ENCODE measurements at places on chromosomes 16 and 17.

DNA sequence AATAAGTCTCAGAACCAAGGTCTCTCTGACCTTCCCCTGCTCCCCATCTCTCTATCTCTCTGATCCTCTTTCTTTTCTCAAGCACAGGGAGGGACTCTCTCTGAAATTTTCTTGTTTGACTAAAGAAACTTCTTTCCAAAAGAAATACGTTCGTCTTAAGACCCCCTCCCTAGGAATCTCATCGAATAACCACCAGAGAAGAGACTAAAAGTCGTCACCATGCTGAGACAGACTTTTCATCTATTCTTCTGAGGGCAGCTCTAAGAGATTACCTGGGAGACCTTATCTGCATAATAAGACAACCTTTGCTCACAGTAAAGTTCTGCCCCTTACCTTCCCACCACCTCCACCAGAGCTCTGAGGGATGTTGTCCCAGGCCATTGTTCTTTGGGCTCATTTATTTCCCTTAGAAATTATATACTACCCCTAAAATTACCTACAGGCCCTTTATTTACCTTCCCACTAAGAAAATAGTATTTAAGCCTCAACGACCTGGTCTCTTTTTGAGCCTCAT is 133.7 kb upstream of the EEF2KMT start:
- no peak for DNase-seq

DNA sequence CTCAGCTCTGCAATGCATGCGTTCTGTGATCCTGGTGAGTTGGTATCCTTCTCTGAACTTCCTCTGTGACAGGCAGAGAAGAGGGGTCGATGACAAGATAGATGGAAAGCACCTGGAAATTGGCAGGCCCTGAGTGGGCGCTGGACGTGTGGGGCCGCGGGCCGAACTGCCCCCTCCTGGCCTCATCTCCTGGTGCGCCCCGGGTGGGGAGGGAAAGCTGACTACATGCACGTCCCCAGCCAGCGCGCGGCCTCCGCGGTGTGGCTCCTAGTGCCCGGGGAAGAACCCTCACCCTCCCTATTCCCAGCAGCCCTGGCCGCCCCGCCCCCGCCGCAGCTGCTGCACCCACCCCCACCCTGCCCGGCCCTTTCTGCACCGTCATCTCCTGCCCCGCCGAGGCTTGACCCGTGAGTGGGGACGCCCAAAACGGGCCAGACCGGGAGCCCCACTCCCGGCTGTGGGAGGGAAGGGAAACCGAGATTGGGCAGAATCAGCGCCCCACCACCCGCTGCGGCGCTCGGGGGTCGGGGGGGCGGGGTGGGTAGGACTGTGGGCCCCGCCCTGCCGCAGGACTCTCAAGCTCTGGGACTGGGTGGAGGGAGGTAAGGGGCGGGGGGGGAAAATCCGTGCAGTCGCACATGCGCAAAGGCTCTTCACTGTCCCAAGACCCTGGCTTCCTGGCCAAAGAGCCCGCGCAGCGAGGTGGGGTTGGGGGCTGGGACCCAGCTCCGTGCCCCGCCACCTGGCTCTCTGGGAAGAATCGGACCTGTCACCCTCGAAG is at the start of gene NOL3:
TSS of gene NOL3 (plus strand) at position 371 of the 781 bp plus-strand sequence.
- DNase-seq: no peak

DNA sequence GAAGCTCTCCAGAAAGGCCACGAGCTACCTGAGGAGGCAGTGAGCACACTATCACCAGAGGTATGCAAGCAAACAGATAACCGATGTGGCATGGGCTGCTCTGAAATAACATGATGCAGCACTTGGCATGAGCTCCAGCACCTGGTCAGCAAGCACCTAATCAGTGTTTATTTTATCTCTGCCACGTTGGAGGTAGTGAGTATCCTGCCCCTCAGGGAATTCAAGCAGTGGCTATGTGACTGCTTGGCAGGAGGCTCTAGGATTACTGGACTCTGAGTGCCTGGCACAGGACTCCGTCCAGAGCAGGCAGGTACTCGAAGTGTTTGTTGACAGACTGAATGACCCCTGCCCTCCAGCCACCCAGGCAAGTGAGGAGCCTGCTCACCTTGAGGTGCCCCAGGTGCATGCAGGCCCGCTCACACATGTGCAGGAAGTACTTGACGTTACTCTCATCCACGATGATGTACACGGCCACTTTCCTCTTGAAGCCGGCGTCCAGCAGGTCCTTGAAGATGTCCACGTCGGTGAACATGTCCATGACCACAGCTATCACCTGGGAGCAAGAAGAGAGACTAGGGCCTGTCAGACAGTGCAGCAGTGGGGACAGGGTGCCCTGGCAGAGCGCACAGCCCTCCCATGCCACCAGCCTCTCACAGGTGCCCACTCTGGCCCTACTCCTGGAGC is 16.6 kb downstream of the FAM83G start:
- DNase-seq: no peak

- DNase-seq: no peak
Measured at GRCh38 chr17:50660042-50660886, 25.6 kb downstream of the ABCC3 start.

- no peak for DNase-seq
Measured at GRCh38 chr16:88118376-88118775, 167.1 kb downstream of the BANP start.

DNA sequence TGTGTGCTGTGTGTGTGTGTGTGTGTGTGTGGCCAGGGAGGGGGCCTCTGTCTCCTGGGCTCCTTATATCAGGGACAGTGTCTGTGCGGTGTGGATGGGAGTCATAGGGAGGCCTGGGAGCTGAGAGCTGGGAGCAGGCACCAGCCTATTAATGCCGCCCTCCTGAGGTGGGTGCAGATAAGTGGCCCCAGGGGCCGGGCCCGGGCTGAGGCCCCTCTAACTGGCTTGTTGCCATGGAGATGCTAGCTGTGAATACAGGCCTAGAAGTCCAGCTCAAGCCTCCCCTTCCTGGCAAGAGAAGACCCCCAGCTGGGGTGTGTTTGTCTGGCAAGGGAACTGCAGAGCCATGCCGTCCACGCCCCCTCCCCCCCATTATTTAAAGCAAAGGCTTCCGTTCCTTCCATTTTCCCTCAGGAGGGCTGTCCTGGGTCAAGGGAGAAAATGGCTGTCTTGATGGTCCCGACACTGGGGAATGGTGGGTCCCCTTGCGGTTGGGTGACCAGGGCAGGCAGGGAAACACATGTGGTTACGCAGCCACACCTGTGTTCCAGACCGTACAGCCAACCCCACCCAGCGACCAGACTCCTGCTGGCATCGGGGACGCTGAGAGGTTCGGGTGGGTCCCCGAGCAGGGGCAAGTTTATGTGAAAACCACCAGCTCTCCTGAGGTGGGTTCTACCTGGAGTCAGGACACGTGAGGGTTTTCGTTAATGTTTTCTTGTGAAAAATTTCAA is 141.1 kb downstream of the MRM1 start:
- no peak for DNase-seq

- DNase-seq: no peak
Measured at GRCh38 chr17:69485901-69486643, 71.6 kb downstream of the MAP2K6 start.

DNA sequence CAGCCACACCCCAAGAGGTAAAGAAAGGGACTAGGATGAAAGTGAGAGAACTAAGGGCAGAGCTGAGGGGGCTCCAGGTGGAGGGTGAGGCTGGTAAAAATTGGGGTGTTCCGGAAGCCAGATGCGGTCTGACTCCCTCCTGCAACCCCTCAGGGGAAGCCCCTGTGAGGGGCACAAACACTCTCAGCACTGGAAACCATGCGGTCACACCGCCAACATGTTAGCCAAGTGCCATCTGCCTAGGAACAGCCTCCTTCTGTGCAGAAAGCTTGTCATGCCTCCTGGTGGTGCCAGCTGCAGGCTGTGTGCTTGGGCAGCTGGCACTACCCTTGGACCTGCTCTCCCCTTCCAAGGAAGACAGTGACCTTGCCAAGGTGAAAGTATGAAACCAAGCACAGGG is 83.5 kb upstream of the RPL38 start:
- no peak for DNase-seq

DNA sequence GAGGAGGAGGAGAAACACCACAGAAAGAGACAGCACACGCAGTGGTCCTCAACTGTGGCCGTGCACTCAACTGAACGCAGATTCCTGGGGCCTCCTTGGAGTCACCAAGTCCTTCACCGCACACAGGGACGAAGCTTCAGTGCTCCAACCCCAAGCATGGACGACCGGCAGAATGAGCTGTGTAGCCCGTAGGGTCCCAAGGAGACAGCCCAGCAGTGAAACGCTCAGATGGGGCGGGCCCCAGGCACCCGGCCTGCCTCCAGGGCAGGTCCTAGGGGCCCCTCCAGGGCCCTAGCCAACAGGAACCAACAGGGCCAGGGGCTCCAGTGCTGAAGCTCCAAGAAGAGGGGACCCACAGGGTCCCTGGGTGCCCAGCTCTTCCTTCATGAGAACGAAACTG is 13.2 kb downstream of the RAB40B start:
- DNase-seq: no peak

- no peak for DNase-seq
Measured at GRCh38 chr16:11585460-11586377, 1.0 kb downstream of the LITAF start.

GRCh38 chr16:47644661-47645060 is 183.5 kb downstream of the PHKB start:
- DNase-seq: no peak

GRCh38 chr16:58433569-58433951 is 41.3 kb downstream of the GINS3 start:
- DNase-seq: no peak

DNA sequence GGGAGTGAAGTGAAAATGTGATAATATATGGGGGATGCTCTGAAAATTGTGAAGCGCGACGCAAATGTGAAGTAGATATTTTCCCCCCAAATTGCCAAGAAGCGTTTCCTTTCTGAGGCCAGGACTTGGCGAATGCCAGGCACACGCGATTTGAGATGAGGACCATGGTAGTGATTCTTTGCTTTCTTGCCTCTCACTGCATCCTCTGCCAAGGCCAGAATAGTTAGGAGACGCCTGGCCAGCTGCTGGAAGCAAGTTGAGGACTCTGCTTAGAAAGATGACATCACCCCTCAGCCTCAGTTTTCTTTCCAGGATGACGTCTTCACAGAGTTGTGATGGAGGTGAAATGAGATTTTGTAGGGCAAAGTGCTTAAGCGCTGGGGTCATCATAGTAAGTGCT is 25.9 kb downstream of the PIPOX start:
- DNase-seq: no peak

DNA sequence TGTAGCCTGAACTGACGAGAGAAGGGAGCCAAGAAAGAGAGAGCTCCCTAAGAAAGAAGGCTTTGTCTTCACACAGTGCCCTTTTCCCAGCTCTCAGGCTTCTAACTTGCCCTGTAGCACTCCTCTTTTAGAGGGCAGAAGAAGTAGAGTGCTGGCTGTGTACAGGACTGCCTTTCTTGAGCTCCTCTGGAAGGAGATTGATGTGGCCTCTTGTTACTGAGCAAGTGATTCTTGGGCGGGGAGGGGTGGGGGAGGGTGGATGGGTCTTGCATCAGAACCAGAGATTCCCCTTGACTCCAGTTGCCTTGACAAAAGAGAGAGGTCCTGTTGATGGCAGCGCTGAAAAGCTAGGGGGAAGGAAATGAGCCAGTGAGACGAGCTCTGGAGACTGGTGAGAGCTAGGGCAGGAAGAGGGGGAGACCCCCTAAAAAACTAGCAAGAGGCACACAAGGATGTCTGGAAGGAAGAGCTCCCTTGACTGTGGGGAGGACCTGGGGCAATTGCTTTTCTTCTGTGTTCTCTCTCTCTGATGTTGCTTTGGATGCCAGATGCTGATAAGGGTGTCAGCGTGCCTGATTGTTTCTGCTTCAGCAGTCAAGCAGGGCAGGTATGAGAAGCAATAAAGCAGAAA is 18.4 kb downstream of the GPR179 start:
- no peak for DNase-seq

DNA sequence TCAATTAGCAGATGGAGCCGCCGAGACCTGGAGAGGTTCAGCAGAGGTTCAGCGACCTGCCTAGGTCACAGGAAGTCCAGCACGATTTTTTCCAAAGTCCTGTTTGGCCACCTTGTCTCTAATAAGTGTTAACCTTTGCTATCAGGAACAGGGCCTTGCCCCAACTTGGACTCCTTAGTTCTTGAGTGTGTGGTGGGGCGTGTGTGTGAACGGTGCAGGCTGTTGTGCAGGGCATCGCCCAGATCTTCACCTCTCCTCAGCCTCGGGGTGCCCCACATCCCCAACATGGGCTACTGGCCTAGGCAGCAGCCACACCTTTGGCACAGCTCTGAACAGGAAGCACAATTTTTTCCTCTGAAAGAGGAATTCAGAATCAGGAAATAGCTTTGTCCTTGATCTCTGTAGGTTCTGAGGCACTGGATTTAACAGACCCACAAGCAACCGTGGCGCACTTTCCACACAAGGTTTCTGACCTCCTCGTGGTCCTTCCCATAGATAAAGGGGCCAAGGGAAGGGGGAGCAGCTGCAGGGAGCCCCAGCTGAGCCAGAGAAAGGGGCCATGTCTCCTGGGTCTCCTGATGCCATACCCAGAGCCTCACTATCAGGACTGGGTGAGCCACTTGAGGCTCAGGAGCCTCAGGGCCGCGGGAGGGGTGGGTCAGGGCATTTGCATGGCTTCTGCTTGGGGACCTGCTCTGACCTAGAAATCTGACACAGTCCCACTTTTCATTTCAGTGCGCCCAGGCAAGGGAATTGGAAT is 10.4 kb downstream of the MPRIP start:
- DNase-seq: no peak

DNA sequence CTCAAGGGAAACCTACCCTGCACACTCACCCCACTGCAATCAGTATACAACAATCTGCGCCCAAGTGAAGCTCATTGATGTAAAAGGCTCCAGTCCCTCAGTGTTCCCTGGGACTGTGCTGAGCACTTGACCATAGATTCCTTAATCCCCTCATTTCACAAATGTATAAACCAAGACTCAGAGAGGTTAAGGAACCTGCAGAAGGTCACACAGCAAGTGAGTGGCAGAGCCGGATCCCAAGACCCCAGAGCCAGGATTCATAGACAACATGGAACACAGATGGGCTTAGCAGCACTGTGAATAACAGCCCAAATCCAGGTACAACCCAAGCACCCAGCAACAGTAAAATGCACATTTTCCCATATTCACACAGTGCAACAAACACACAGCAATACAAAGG is 225.7 kb downstream of the C16orf78 start:
- no peak for DNase-seq

- DNase-seq: no peak
Measured at GRCh38 chr17:77693776-77694175, 264.7 kb upstream of the TNRC6C start.

- no peak for DNase-seq
Measured at GRCh38 chr16:19169082-19169639, 1.1 kb downstream of the SYT17 start.

DNA sequence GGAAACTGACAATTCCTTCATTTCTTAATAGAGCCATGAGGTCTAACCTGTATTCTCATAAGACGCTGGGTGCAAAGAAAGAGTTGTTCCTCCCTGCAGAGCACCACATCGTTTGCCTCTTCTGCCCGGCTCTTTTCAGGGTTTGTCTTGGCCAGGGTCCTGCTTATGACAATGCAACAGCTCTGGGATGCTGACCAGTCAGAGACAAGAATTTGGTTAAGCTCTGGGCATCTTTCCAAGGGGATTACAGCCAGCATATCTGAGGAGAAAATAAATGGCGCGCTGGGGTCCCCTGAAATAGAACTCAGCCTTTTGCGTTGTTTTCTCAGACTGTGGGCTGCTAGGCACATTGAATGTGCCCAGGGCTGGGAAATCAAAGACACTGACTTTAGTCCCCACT is 128.6 kb downstream of the SHISA6 start:
- no peak for DNase-seq

All from urinary bladder (tissue), 4 donors.